T-cell (primary cell): ENCODE measurements at places on chromosomes 3 and 15.

DNA sequence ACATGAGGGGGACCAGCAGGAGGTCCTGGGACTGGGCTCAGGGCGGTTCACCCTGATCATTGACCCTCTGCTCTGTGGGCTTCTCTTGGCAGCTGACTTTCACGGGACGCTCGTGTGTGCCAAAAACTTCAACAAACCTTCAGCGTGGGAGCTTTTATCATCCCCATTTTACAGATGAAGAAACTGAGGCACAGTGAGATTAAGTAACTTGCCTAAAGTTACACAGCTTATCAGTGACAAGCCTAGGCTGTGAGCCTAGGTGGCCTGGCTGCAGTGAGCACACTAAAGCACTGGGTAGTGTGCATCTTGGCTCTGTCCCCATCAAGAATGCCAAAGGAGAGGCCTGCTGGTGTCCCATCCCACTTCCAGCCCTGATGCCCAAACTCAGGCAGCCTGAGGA is 23.6 kb upstream of the DUSP7 start:
- DNase-seq: no peak

GRCh38 chr15:63752075-63752684 is 81.6 kb downstream of the HERC1 start:
- DNase-seq: peak; percentile 29

- DNase-seq: peak; percentile 40
These were observed 75.2 kb upstream of the ACAD9 start for GRCh38 chr3:128804017-128804810.

GRCh38 chr3:185813691-185814215 is 11.1 kb downstream of the IGF2BP2 start:
- no peak for DNase-seq

- DNase-seq: no peak
These were observed 71.2 kb downstream of the FAM43A start for GRCh38 chr3:194756791-194757325.
